Activated naive CD4-positive, alpha-beta T cell treated with anti-CD3 and anti-CD28 coated beads for 36 hours (primary cell): ENCODE measurements at places on chromosomes 5 and 9. TPM values are rescaled to one million over a fixed set of nuclear protein-coding genes. Genes with fewer than 3 reads are reported as not detected.

Gene SPATA31D4
- not detected for total RNA-seq

Gene CTSV
- total RNA-seq = 1.2 TPM

Gene PCDHGA2
- total RNA-seq = not detected

Gene MYMK
- not detected for total RNA-seq

Gene ANKRD31
- 0.36 TPM for total RNA-seq

Gene PDE6A
- not detected for total RNA-seq

Gene PCDHGA11
- total RNA-seq = 0.10 TPM

Gene SEMA6A
- total RNA-seq = 0.10 TPM

Gene BRIX1
- total RNA-seq = 69.0 TPM

Gene SLC34A1
- total RNA-seq = not detected

Gene SLC6A3
- total RNA-seq = not detected
